Fibroblast of lung (primary cell): ENCODE measurements at places on chromosomes 16 and 17. TPM values are rescaled to one million over a fixed set of nuclear protein-coding genes. Genes with fewer than 3 reads are reported as not detected.

Gene TBC1D26
- 0.02 TPM in 1 of 2 replicates, not detected in the other for polyA plus RNA-seq

Gene NLGN2
- polyA plus RNA-seq, result 7.3 and 10.0 TPM in 2 replicates

Gene KRTAP1-1
- polyA plus RNA-seq, result 0.25 and 0.64 TPM in 2 replicates

GRCh38 chr17:68004201-68004600 is 7.9 kb upstream of the C17orf58 start:
- DNase-seq, result no peak

- DNase-seq, result peak; percentile 53
Observed at GRCh38 chr16:14280541-14280940, 209.4 kb downstream of the MRTFB start.

- no peak for DNase-seq
Observed at GRCh38 chr16:52597772-52598483, 51.0 kb upstream of the TOX3 start.

DNA sequence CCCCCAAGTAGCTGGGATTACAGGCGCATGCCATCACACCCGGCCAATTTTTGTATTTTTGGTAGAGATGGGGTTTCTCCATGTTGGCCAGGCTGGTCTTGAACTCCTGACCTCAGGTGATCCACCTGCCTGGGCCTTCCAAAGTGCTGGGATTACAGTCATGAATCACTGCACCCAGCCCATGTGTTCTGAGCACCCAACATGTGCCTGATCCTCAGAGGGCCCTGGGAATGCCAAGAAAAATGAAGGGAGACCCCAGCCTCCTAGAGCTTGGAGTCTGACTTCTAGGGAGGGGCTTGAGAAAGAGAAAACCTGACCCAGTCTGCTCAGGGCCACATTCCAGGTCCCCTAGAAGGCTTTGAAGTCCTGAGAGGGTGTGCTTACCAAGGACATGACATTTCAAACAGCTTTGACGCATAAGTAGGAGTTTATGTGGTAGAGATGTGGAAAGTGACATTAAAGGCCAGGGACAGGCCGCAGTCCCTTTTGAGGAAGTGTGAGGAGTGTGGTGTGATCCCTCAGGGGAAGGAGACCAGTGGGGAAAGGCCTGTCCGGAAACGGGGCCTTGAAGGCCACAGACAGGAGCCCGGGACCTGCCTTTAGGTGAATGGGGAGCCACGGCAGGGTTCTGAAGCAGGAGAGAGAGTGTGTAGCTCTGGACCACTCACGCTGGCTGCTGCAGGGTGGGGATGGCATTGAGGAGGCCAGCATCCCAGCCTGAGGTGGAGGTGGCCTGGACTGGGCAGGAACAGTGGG is 1.1 kb upstream of the CCL22 start:
- no peak for DNase-seq

DNA sequence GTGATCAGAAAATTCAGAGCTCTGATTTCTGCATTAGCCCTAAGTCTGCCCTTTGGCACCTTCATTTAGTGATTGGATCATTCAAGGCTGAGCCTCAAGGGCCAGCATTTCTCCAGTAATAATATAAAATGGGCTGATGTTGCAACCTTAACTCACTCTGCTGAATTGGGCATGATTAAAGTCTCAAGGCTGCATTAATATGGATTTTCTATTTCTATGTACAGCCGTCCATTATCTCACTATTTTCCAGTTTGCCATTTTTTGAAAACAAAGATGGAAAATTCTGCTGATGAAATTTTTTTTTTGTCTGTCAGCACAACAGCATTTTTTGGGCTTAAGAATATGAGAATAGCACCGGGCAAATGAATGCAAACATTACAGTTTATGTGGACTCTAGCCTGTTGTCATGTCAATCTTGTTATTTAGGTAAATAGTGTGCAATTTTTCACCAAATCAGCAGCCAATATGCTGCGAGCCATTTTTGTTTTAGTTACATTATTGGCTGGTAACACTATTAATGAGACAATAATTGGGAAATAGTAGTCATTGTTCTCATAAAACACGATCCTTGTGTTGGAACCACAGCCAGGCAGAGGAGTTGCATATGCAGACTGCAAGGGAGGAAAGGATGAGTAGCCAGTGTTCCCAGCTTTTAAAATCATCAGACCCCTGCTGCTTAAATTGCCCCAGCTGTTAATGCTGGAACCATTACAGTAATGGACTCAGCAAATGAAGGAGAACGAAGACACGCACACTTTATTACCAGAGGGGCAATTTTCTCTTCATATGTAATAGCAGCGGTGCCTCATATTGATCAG is 10.5 kb downstream of the FTO start:
- DNase-seq, result no peak

DNA sequence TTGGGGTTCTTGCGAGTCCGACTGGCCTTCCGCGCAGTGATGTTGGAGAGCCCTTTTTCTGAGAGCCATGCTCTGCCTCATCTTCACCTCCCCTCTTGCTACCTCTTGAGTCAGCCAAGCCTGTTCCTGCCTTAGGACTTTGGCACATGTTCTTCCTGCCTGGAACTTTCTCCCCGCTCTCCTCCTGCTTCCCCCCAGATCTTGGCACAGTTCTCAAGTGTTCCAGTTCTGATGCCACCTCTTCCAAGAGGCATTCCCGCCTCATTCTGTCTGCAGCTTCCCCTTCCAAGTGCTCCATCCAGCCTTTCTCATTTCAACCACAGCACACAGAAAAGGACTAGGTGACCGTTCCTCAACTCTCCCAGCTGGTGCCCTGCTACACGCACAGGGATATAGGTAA is 7.7 kb downstream of the AKAP1 start:
- DNase-seq, result no peak

DNA sequence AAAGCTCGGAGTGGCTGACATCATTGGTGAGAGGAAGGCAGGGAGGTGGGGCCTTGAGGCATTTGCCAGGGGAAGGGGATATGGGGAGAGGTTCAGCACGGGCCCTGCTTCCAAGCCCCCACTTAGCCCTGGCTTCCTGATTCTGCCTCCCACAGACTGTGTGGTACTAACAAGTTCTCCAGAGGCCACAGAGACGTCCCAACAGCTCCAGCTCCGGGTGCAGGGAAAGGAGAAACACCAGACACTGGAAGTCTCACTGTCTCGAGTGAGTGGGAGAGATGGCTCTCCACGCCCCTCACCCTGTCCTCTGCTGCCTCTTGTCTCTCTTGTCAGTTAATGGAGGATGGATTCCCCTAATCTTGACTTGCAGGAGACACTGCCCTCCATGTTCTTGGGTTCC is 8.1 kb downstream of the NFATC2IP start:
- DNase-seq, result no peak

- no peak for DNase-seq
Observed at GRCh38 chr17:51860954-51861561, 297.5 kb downstream of the CA10 start.

DNA sequence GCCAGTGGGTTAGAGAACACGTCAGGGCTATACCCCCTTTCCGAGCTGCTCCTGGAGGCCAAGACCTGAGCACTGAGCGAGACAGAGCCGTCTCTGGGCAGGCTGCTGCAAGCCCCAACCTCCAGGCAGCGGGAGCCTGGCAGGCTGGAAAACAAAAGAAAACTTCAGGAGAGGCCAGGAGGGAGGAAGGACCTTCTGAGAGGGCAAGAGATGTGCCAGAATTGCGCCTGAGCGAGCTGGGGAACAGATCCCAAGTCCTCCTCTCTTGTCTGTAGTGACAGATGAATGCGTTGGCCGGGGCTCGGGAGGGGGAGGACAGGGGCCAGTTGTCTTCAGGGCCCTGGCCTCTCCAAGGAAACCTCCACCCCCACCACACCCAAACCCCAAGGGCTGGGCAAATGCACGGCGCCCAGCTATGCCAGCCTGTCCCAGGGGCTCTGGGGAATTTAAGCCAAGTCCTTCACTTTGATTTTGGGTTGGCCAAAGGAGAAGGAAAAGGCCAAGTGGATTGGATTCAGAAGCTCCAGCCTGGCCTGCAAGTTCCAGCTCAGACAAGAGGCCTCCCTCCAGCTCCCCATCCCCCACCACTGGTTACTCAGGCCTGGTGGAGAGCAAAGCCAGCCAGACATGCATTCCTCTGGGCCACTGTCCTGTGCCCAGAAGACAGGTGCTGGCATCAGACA is 18.1 kb downstream of the SDK2 start:
- DNase-seq, result no peak
